ENCODE measurements at places on chromosomes 6 and 20.

DNA sequence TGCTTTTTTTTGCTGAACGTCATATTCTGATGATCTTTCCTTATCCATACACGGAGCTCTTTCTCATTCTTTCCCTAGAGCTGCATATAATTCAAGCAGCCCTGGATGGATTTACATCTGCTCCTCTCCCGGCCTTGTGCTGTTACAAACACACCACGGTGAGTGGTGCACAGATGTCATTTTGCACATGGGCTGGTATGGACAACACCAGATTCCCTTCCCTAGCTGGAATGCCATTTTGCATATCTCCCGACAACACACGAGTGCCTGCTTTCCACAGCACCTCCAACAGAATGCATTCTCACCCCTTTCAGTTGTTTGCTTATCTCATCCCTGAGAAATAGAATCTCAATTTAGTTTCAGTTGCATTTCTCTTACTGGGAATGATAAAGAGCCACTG lies 69.5 kb upstream of the AFDN start:
- no peak for DNase-seq

- no peak for DNase-seq
Measured at GRCh38 chr6:43714311-43715055, 26.9 kb upstream of the MRPS18A start.

GRCh38 chr6:5950361-5950785 lies 56.4 kb downstream of the NRN1 start:
- DNase-seq: no peak

- no peak for DNase-seq
Measured at GRCh38 chr6:1496092-1496491, 106.7 kb downstream of the FOXF2 start.

GRCh38 chr20:1890469-1891262 lies 4.5 kb upstream of the SIRPA start:
- DNase-seq: no peak

GRCh38 chr6:90162648-90163387 lies 133.8 kb downstream of the BACH2 start:
- no peak for DNase-seq

DNA sequence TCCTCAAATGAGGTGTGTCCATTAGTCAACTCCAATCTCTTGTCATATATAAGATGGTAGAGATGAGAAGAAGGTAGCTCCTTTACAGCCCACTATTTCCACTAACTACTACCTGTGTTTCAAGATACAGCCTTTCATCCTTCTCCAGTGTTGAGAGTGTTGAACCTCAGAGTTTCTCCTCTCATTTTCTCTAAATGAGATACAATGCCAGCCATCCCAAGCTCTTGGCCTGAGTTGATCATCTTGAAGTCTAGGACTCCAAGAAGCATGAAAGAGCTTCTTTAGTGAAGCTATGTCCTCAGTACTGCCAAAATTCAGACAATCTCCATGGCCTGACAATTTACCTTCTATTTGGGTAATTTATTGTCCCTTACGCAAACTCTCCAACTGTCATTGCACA lies 548 bp upstream of the HLA-DRA start:
- no peak for DNase-seq

GRCh38 chr6:116530436-116530835 lies 15.0 kb downstream of the TRAPPC3L start:
- DNase-seq: no peak

DNA sequence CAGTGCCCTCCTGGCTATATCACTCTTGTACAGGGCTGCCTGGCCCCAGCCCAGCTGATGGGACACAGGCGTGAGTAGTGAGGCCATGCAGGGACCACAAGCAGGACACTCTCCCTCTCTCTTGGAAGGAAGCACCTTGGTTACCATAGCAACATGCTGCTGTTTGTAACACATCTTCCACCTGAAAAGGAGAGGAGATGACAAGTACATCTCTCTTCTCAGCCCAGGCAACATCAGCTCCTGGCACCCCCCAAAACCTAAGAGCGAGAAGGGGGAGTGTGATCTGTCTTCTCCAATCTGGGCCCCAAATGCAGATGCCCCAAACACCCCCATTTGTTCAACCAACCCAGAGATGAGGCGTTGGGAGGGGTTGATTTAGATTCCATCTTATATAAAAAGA lies 49.9 kb downstream of the KCNB1 start:
- DNase-seq: no peak

GRCh38 chr6:154134471-154135147 lies 95.6 kb downstream of the OPRM1 start:
- no peak for DNase-seq

- no peak for DNase-seq
Measured at GRCh38 chr6:159871906-159872305, 18.9 kb upstream of the MAS1 start.

- no peak for DNase-seq
Measured at GRCh38 chr20:63072991-63073737, 66.4 kb upstream of the BHLHE23 start.

DNA sequence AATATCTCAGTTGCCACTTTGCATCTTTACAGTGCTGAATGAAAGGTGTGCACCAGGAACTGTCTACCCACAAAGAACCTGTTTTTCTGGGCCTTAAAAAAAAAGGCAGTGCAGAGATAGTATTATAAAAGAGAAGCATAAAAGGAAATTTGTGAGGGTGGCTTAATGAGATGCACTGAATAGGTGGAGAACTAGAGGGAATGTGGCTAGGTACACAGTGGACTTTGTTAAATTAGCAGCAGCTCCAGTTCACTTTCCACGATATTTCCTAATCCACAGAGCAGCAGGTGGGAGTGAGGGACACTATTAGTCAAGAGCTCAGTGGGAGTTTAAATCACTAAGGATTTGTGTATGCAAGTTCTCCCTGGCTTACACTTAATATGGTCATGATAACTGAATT lies 38.8 kb downstream of the MAP7 start:
- DNase-seq: no peak

GRCh38 chr6:74870403-74870802 lies 335.4 kb downstream of the COL12A1 start:
- DNase-seq: no peak

DNA sequence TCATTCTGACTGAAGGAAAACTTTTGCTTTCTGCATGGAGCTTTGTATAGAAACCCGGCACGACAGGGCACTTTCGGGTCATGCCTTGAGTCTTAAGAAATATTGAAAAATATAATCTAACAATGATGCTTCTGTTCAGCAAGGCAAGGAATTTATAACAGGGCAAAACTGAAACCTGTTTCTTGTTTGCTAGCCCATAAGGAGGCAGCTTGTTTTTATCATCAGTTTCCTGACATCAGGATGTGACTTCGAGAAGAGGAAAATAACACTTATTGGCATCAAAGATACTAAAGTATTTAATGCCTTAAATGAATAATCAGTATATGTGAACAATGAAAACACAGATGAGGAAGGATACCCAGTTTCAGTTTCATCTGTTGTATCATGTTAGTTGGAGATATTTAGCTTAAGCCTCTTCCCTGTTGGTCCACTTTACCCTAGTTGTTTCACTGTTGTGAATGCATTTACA lies 146.5 kb downstream of the CDKAL1 start:
- DNase-seq: no peak

GRCh38 chr6:47111685-47112084 lies 69.6 kb upstream of the ADGRF1 start:
- DNase-seq: no peak

GRCh38 chr6:139713424-139713823 lies 339.0 kb upstream of the CITED2 start:
- DNase-seq: no peak

DNA sequence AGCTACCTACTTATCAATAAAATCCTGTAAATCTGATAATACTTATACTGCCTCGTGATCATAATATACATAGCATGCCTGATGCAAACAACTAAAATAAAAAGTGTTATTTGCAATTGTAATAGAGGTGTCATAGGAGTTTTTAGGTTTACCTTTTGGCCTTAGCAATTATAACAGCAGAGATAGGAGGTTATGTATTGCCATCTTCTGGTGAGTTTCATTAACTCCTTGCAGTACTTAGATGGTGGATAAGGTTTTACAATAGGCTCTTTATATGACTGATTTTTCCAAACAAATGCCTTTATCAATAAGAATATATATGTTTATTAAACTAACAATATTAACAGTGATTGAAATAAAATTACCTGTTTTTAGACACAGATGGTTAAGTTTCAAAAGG lies 27.8 kb upstream of the MYCT1 start:
- no peak for DNase-seq

GRCh38 chr6:35673755-35674154 lies 15.0 kb downstream of the FKBP5 start:
- no peak for DNase-seq

DNA sequence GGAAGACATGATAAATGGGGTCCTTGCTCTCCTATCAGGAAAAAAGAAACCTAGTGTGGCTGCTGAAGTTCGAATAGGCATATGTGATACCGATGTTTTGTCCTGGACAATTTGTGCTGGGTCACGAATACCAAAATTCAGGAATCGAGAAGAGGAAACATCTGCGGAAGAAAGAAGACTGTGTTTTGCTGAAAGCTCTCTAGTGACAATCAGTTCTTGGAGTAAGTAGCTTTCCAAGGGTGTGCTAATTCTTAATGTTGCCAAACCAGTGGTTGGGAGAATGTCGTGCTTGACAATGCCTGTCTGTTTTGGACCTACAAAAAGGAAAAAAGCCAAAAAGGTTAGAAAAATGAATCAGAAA lies 956.1 kb downstream of the PHF3 start:
- no peak for DNase-seq

- DNase-seq: no peak
Measured at GRCh38 chr6:151566557-151566956, 72.7 kb downstream of the CCDC170 start.

DNA sequence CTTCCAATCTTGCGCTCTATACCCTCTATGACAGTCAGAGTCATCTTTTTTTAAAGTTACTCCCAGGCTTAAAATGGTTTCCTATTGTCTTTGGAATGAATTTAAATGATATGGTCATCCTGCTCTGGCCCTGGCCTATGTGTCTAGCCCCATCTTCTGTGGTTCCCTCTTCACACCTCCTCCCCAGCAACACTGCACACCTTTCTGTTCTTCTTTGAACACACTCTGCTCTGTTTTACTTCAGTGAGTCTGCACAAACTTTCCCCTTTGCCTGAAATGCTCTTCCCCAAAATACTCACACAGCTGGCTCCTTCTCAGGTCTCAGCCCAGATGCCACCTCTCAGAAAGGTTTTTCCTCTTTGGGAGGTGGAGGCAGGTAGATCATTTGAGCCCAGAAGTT lies 132.7 kb downstream of the FYN start:
- no peak for DNase-seq

DNA sequence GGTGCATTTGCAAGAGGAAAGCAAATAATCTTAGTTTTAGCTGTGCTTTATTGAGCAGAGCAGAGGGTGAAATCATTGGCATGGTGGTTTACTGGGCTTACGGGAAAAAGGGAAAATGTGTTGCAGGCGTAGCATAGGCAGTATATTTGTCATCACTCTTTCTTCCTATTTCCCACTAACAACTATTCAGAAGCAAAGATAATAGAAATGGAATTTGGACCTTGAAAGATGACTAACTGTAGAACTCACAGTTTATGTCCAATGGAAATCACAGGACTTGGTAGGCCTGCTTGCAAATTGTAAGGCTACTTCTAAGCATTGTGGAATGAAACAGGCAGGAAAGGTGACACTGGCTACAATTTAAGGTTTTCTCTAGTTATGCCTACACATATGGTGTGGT lies 611.9 kb upstream of the MAN1A1 start:
- DNase-seq: no peak

GRCh38 chr20:60627751-60628565 lies 624.1 kb upstream of the CDH4 start:
- DNase-seq: no peak

GRCh38 chr6:53868626-53869025 lies 73.8 kb downstream of the LRRC1 start:
- no peak for DNase-seq

GRCh38 chr20:45771182-45771759 lies 20.4 kb downstream of the WFDC3 start:
- DNase-seq: peak; percentile 70

DNA sequence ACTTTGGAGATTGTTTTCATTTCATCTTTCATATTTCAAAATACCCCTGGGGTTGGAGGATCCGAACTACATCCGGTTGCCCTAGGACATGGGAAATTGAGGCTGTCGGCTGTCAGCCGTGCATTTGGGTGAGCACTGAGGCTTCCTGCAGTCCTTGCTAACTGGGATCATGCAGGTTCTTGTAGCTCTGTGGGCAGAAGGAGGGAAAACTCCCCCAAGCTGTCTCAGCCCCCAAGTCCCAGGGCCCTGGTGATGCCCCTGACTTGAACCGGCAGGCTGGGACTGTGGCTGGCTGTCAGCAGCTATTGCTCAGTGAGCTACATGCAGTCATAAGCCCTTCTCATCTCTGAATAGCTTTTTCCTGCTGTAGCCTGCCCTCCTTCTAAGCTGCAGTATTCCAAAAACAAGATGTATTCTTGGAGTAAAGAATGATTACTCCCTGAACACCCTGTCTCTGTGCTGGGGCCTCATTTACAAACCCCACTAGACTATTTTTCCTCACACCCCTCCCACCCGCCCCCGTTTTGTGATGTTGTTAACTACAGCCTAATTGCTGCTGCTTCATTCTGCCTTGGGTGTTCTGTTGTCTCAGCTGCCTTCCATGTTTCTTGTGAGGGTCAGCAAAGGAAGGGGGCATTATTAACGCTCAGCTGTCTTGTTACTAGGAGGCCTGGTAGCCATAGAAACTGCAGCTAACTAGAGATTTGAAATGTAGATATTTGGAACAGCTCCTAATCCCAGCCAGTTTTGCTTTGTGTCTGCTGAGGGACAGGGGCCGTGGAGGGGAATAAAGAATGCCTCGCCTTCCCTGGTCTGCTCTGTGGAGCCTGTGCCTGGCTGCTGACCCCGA lies 18.1 kb downstream of the MTRES1 start:
- no peak for DNase-seq

DNA sequence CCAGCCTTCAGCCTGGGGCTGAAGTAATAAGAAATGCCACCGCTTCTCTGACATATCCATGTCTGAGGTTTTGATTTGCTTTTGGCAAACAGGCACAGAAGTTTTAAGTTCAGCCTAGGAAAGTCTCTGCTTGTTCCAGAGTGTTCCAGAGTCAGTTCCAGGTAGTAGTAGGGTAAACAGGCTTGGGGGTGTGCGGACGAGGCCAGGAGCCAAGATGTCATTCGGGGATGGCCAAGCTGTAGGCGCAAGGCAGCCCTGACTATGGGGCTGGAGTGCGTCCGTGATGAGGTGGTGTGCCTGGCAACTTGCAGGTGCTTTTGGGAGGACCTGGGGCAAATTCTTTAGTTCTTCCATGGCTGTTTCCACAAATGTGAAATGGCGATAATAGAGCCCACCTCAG lies 60.3 kb downstream of the IRF4 start:
- no peak for DNase-seq

DNA sequence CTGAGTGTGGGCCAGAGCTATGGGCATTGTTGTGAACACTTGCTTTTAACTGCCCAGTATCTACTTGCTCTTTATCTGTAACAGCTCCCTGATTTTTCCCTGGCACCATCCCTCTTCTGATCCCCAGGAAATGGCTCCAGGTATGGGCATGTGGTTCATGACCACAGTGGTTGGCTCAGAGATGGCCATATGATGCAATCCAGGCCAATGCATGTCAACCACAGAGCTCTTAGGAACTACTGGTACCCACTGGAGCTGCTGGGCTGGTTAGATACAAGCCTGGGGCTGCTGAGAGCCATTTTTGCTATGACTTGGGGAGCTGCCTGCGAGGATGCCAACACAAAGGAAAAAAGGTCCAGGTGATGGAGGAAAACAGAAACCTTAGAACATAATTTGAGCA lies 55.6 kb downstream of the KCNB1 start:
- DNase-seq: no peak

- no peak for DNase-seq
Measured at GRCh38 chr6:85465762-85466161, 15.9 kb downstream of the NT5E start.
